ENCODE measurements at places on chromosomes 3 and 15.
A peak's percentile ranks its signal among the peaks of the same experiment; 100 is the strongest.

GRCh38 chr15:33405096-33405495 lies 94.3 kb downstream of the RYR3 start:
- no peak for DNase-seq

- DNase-seq, result no peak
Observed at GRCh38 chr3:167837466-167837865, 101.9 kb downstream of the SERPINI1 start.

GRCh38 chr3:49638445-49638844 lies 35.7 kb upstream of the APEH start:
- DNase-seq, result no peak

- peak; percentile 24 for DNase-seq
Observed at GRCh38 chr15:28955160-28955992, 69.6 kb downstream of the APBA2 start.

- DNase-seq, result no peak
Observed at GRCh38 chr15:79117442-79118204, 27.0 kb upstream of the RASGRF1 start.

GRCh38 chr3:128376516-128376915 lies 90.2 kb downstream of the DNAJB8 start:
- no peak for DNase-seq

GRCh38 chr15:40047415-40048210 lies 8.6 kb upstream of the SRP14 start:
- DNase-seq, result peak; percentile 82

DNA sequence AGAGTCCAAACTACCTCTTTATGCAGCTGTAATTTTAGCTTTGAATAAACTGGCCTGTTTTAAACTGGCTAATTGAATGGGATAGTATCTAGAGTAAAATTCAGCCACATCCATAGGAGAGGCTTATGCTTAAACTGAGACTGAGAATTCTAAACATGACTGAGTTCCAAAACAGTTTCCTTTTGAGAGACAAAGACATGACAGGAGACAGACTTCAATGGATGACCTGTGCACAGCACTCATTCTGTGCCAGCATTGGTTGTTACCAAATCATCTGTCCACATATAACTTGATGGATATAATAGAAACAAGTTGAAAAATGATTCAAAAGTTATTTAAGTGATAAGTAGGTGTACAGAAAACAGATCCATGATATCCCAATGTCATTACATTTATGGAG lies 20.9 kb downstream of the IL12A start:
- no peak for DNase-seq

GRCh38 chr3:188060840-188061544 lies 93.0 kb upstream of the LPP start:
- DNase-seq, result no peak

DNA sequence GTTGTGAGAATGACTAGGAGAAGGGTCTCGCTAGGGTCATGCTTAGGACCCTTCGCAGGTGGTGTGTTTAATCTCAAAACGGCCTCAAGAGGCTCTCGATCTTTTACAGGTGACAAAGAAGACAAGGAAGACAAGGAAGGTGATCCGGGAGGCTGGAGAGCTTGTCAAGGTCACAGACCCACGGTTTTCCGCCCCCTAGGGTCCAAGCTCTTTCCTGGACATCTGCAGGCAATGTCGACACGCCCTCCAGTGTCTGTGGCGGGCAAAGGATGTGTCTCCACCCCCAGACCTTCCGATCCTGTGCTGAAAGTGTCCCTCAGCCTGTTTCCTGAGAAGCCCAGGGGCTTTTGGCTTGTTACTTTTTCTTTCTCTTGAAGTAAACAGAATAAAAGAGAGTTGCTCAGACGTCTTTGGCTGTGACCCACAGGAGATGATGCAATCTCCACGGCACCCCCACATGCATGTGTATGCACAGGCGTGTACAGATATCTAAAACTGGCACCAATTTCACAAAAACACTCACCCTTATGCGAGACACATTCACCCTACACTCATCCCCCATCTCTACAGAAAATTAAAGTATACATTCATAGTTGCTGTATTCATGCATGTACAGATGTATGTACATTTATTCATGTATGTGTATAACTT lies 108.8 kb downstream of the KLF13 start:
- peak; percentile 91 for DNase-seq

- DNase-seq, result no peak
Observed at GRCh38 chr3:138070006-138070405, 45.4 kb downstream of the DZIP1L start.

GRCh38 chr3:87367736-87368135 lies 91.4 kb upstream of the POU1F1 start:
- DNase-seq, result no peak

DNA sequence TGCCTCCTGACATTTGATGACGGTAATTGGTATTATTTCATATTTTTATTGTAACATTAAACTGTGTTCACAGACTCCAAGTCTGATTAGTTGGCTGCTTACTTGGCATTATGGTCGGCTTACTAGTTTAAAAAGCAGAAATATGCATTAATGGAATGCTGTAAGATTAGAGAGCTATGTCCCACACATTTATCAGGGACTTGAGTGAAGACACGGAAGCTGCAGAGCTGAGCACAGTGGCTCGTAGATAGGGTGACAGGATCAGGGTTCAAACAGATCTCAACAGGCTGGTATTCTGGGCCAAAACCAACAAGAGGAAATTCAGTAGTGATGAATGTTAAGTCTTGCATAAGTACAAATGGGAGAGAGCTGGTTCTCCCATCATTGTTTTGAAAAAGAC lies 113.8 kb downstream of the ADAMTSL3 start:
- no peak for DNase-seq

DNA sequence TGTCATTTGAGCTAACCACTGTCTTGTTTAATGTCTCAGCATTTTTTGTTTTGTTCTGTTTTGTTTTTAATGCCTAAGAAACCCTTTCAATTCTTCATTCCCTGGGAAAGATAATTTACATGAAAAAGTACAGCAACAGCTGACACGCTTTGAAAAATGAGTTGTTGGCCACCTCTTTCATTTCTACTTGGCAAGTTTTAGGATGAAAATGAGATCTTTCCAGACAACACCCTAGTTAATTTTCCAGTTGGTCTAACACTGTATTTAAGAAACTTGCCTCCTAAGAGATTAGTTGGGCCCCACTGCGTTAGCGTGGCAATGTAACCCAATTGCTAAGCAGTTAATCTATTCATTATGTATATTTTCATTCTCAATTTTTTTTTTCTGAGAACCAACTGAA lies 194.0 kb upstream of the LRRN1 start:
- DNase-seq, result no peak

DNA sequence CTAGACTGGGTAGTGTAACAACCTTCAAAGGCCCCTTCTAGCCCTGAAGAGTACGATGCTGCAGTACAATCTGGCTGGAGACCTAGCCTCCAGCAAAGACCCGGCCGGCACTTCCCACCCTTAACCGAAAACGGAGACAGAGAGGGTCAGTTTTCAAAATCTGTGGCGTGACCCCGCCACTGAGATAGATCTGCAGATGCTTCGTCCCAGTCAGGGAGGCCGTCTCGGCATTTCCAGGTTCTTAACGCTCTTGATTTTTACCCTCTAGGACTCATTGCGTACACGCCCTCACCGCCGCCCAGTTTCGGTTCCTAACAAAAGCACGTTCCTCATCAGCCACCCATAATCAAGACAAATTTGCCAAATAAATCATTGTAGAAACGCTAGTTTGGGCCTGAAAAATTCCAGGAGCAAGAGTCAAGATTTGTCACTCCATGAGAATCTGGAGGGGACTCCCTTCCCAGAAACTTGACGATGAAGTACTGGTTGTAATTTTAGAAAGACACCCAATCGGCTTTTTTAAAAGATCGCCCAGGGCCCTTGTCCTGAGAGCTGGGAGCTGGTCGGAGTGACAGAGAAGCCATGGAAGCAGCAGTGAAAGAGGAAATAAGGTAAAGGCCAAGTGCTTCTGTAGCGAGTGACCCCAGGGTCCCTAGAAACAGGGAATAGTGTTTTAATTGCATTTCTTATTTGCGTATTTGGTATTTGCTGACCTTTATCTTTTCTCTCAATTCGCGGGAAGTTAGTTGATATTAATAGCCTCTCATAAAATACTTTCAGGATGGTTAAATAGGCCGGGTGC lies 868 bp upstream of the TMEM87A start:
- peak; percentile 50 for DNase-seq

DNA sequence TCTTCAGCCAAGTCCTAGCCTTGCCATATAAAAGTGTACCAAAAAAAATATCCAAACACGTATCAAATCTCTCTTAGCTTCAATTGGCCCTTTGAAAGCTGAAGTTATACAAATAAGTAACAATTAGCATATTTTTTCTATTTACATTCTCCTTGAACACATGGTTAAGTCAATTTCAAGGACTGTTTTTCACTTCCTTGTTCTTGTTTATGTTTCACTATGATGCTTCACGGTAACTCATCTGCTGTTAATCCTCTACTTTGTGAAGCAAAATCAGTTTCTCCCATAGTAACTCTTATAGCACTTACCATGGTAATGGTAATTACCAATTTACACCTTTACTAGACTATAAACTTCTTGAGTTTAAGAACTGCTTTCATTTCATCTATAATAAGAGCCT lies 10.6 kb upstream of the SPRED1 start:
- no peak for DNase-seq

GRCh38 chr3:118641608-118642007 lies 393.0 kb downstream of the IGSF11 start:
- no peak for DNase-seq

DNA sequence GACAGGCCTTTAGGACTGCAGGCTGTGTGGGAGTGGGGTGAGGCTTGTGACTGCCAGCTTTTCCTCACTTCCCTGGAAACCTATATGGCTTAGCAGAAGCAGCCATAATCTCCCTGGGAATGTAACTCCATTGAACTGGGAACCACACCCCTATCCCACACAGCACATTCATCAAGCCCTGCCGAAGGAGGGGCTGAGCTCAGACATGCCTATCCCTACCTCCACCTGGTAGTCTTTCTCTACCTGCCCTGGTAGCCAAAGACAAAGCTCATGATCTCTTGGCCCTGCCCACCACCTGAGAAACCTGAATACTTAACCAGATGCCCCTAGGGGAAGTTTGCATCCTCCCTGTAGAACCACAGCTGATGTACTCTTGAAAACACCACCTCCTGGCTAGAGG lies 219.8 kb downstream of the UNC13C start:
- no peak for DNase-seq

DNA sequence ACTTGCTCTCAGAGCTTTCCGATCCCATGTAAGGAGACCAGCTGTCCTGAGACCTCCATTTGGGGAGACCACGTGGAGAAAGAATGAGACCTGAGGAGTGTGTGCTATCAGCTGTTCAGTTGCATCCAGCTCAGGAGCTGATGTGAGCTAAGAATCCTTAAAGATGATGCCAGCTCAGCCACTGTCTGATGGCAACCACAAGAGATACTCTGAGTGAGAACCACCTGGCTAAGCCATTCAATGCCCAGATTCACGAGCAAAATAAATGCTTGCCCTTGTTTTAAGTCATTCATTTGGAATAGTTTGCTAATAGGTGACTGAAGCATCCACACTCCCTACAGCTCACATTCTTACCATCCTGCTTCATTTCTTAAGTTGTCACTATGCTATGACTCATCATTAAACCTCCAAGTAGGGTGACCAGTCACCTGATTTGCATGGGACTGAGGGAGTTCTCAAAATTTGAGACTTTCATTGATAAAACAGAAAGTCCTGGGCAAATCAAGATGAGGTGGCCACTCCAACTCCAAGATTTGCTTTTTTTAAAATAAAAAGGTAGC lies 56.4 kb downstream of the SPTSSB start:
- no peak for DNase-seq

DNA sequence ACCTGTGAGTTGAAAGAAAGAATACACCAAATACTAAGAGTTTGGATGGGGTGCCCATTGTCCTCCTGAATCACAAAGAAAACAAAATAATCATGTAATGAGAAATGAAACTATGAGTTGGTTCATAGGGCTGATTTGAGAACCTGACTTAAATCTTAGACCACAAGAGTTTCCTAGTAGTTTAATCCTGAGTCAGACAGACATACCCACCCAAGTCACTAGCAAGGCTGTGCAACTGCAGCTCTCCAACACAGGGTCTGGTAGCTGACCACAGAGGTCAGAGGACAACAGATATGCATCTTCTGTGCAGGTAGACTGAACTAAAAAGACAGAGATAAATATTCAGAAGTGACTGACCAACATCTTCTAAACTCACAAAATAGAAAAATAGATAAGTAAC lies 296.3 kb upstream of the TMCO5A start:
- DNase-seq, result no peak

GRCh38 chr3:94294806-94295205 lies 231.9 kb downstream of the NSUN3 start:
- no peak for DNase-seq

GRCh38 chr3:58206406-58207011 lies 4.3 kb downstream of the DNASE1L3 start:
- no peak for DNase-seq

DNA sequence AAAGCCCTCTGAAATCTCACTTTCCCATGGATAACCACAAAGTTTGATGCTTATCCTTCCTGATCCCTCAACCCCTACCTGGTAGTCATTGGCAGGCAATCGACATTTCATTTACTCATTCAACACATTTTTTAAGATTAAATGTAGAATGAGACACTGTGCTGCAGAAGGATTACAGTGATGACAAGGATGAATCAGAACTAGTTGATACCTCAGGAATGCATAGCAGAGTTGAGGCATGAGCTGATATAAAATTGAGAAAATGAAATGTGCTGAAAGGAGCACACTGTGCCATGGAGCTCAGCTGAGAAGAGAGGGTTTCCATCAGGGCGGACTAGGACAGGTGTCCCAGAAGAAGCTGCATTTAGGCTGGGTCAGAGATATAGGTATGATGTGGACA lies 48.9 kb upstream of the ACTL6A start:
- DNase-seq, result no peak

DNA sequence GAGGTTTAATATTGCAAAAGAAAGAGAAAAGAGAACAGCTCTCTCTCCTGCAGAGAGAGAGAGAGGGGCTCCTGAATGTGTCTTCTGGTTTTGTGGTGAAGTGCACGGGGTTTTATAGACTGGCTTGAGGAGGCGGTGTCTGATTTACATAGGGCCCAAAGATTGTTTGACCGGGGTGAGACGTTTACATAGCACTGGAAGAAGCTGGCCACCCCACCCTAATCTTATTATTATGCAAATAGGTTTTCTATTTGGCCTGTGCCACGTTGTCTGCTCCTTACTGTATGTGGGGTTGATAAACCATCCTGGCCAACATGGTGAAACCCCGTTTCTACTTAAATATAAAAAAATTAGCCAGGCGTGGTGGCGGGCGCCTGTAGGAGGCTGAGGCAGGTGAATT lies 268.6 kb downstream of the SV2B start:
- no peak for DNase-seq

- no peak for DNase-seq
Observed at GRCh38 chr3:115657168-115657567, 33.9 kb downstream of the GAP43 start.

Measured in GM12864 (cell line).